ENCODE measurements at places on chromosomes 16 and 17. TPM values are rescaled to one million over a fixed set of nuclear protein-coding genes. Genes with fewer than 3 reads are reported as not detected.

The RDM1 gene
- total RNA-seq, result 0.41 TPM

DNA sequence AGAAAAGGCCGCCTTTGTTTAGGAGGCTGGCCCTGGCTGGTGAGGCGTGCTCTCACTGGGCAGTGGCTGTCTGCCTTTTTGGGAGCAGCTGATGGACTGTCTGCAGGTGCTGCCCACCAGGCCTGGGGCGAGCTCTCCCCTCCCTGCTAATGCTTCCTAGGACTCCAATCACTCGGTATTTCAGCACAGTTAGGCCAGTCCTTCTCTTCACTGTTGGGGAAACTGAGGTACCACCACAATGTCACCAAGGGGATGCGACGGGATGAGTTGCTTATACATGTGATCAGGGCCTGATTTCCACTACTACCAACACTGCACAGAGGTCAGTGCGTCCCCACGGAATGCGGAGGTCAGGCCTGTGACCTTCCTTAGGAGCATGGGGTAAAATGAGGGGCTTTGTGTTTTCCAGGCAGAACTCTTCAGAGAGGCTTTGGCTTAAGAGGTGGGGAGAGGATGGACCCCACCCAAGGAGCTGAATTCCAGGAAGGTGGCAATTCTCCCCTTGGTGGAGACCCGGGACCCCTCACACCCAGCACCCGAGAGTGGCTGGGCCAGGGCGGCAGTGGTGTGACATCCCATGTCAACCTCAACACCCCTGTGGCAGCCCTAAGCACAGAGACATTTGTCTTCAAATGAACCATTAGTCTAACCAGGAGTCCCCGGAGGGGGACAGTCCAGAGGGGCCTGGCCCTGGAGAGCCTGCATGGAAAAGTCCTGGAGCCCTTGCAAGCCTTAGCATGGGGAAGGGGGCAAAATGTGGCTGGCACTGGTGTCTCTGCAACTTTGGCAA, 86.4 kb downstream of the N4BP1 start:
- DNase-seq, result no peak

GRCh38 chr16:48110000-48110399, 45.8 kb downstream of the ABCC12 start:
- DNase-seq, result no peak

DNA sequence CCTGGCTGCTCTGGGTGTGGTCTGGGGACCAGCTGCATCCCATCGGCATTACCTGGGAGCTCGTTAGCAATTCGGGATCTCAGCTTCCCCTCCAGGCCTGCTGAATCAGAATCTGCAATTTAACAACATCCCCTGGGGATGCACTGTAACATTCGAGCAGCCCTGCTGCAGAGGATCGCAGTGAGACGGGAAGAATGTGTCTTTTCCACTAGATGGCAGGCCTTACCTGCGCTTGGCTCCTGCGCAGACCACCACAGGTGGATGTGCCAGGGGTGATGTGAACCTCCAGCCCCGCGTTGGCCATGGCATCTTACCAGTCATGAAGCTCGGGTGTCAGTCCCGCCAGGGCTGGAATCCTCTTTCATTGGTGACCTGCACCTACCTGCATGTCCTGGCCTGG, 209.9 kb downstream of the PRKCB start:
- DNase-seq, result peak; percentile 28
